ENCODE measurements at places on chromosomes 7 and 10.

DNA sequence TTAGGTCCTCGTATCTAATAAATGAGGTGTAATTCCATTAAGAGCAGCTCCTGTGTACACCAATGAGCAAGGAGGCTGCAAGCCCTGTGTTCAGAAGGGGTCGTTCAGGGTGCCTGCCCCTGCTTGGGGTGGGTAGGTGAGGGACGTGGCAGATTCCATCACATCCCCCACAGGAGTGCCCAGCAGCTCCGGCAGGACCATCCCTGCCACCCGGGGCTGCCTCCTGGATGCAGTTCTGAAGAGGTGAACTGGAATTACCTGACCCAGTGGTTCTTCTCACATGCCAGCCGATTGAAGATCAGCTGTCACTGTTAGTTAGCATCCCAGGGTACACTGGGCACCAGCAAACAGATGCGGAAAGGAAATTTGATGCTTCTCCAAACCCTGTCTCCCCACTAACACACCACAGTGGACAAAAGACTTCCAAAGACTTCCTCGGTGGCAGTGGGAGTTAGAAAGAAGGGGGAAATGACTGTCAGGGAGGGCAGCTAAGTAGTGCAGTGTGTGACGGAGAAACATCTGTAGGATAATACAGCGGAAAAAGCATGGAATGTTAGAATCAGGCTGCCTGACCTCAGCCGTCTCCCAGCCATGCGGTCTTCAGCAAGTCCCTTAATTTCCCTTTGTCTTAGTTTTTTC is 313.6 kb upstream of the ZMIZ1 start:
- DNase-seq, result no peak

DNA sequence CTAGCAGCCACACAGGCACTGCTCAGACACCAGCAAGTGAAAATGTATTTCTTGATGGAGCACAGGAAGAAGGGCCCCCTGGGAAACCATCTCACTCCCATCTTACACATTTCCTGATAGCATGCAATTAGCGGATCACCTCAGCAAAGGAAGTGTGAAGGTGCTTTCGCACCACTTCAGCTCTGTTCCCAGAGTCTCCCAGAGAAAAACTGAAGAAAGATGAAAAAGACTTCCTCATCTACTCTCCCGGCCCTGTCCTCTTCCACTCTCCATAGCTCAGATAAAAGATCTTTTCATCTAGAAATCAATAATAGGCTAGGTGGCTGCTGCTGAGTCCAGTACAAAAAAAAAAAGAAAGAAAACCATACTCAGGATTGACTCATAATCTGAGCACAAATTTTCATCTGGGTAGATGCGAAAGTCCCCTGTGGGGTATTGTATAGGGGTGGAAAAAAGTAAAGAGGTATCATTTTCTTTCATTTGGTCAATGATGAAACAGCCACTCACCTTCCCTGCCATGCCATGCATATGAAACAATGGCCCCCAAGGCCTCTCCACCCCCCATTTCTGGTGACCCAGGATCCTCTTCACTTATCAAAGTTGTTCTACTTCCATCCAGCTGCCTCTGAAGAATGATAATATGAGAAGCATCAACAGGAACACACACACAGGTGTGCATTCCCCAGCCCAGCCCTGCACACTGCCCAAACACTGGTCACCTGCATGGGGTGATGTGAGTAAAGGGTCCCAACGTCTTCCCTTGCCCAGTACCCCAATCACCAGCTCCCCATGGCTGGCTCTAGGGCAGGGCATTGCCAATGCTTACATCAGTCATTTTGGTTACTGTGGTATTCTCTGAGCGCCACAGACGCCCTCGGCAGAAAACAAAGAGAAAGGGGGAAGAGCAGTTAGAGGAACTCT is 48.8 kb upstream of the DGKI start:
- no peak for DNase-seq

- DNase-seq, result no peak
Observed at GRCh38 chr7:142359694-142360279, 101.9 kb upstream of the PRSS58 start.

DNA sequence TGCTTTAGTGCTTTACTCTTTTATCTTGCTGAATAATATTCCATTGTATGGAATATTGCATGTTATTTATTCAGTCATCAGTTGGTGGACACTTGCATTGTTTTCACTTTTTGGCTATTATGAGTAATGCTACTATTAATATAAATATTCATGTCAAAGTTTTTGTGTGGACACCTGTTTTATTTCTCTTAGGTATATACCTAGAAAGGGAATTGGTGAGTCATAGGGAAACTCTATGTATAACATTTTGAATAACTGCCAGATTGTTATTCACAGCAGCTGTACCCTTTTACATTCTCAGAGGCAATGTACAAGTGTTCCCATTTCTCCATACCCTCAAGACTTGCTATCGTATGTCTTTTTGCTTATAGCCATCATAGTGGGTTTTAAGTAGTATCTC is 268.7 kb downstream of the SEMA3A start:
- no peak for DNase-seq

GRCh38 chr7:83065714-83066113 is 97.0 kb downstream of the PCLO start:
- DNase-seq, result no peak

GRCh38 chr7:18119985-18120384 is 92.3 kb upstream of the PRPS1L1 start:
- DNase-seq, result no peak

DNA sequence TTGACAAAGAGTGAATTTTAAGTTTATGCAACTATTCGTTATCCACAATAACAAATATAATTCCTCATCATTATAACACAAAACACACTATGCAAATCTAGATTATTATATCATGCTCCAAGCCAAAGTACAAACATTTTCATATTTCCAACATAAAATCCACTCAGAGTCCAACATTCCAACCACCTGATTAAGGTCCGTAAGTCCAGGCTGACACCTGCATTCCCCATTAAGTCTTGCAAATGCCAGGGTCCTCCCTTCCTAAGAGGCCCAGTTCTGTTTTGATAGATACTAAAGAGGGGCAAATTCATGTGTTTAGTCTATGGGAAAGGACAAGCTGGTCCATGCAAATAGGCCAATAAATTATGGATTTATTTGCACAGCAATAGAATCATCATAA is 206.1 kb downstream of the POU6F2 start:
- no peak for DNase-seq

GRCh38 chr10:95789902-95790301 is 33.9 kb downstream of the ENTPD1 start:
- no peak for DNase-seq

- no peak for DNase-seq
Observed at GRCh38 chr7:115851291-115851690, 179.3 kb downstream of the TFEC start.

DNA sequence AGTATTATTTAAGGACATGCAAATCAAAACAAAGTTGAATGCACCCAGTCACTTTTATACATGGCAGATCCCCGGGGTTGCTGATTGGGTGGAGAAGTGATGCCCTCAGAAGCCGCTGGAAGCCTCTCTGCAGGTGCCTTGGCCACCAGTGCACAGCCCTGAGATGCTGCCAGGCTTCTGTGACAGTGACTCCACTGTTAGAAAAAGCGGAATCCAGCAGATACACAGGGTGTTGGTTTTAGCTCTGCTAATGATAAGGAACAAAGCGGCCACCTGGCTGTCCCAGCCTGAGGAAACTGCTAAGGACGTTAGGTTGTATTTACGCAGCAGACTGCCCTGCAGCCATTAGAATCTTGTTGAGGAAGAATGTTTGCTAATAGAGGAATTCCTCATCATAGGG is 47.5 kb downstream of the JAKMIP3 start:
- no peak for DNase-seq

DNA sequence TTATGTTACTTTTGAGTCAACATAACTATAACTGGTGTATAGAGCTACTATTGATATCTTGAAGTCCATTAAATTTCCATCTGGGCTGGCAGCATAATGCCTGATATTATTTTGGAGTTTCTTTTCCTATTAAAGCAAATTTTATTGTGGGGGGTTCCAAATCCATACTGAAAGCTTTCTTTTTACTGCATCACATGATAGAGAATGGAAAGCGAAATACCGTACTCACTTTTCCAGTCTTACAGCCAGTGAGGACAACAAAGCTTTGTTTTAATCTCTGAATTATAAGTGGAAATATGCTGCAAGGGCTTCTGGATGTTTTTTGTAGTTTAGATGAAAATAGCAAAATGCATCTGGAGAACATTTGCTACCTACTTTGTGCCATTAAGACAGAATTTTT is 477.5 kb upstream of the SEMA3D start:
- DNase-seq, result no peak

GRCh38 chr10:22631646-22632278 is 82.6 kb downstream of the PIP4K2A start:
- no peak for DNase-seq

DNA sequence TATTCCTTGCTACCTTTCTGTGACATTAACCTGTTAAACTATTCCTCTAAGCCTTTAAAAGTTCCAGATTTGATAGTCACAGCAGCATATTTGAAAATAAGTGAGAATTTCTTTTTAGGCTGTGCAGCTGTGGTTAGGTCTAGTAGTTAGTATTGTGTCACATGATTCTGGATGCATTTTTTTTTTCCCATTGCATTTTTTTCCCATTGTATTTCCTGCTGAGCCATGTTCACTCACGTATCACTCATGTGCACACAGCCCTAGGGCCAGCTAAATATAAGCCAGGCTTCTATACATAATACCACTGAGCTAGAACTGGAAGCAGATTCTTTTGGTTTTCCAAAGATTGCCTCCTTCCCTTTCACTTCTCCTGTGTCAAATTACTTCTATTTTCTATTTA is 37.4 kb downstream of the DNAJC9 start:
- peak; percentile 22 for DNase-seq

- DNase-seq, result no peak
Observed at GRCh38 chr10:4130685-4131084, 345.7 kb upstream of the KLF6 start.

DNA sequence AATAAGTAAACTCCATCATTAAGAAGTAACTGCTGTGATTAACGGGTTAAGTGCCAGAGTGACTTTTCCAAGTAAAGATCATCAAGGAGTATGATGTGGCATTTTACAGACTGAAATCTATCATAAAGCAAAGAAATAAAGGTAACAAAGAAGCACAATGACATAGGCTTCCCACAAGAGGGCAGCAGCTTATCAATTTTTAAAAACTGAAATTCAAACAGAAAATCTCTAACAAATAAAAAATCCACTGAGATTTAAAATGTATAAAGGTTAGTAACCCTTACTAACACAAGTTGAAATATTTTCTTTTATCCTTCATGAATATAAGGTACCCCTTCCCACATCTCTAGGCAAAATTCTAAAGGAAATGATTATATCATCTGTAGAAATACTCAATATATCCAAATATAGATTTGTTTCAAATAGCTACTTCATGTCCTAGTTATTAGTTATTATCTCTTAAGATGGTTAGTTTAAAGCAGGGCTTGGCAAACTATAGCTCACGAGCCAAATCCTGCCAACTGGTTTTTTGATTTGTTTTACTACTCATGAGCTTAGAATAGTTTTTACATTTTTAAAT is 29.2 kb downstream of the FAM3C start:
- no peak for DNase-seq

GRCh38 chr10:43219848-43220247 is 47.0 kb downstream of the RASGEF1A start:
- no peak for DNase-seq

- no peak for DNase-seq
Observed at GRCh38 chr7:20191391-20191869, 25.8 kb downstream of the MACC1 start.

- no peak for DNase-seq
Observed at GRCh38 chr7:80682744-80683143, 44.3 kb downstream of the CD36 start.

DNA sequence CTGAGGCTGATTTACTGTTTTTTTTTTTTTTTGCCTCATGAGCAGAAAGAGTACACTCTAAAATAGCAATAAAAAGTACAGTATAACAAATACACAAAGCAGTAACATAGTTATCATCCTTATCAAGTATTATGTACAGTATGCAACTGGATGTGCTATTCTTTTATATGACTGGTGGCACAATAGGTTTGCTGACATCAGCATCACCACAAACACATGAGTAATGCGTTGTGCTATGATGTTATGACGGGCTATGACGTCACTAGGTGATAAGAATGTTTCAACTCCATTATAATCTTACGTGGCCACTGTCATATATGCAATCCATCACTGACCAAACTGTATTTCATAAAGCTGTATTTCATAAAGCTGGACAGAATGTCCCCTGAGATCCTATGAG is 189.2 kb upstream of the GLI3 start:
- no peak for DNase-seq

DNA sequence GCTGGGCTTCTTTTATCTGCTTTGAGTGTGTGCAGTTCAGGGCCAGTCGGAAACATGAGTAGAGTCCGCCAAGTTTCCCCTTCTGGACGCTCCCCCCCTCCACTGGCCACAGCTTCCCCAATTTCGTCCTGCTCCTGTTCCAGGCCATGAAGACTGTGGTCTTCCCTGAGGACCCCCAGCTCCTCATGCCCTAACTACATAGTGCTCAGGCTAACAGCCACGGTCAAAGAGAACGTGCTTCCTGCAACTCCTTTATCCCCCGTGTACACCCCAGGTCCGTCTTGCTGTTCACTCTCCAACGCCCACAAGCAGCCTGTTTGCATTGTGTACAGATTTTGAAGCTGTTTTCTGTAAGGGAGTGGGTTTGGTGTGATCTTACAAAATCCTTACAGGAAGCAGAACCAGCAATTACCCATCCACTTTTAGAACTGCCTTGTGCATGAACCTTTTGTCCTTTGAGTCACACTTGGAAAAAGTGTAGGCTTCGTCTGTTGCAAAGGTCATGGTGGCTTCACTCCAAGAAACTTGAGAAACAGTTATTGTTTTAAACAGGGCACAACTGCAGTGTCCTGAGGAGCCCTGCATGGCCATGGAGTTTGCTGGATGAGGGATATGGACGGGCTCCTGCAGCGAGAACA is 77.0 kb upstream of the FAM20C start:
- no peak for DNase-seq

GRCh38 chr7:45080958-45081669 is 7.7 kb downstream of the NACAD start:
- no peak for DNase-seq

DNA sequence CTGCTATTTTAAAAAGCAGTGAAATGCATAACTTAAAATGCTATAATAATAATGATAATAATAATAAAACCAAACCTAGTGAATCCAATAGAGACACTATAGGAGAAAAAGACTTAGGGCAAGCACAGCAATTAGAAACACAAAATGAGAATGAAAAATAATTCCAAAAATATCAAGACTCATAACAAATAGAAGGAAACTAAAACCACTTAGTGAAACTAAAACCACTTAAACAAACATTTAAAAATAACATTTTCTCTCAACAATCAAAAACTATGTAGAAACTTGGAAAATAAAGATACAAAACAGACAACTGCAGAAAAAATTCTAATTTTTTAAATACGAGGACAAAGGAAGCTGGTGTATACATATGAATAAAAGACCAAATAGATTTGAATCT is 655.2 kb upstream of the NRG3 start:
- DNase-seq, result no peak

- no peak for DNase-seq
Observed at GRCh38 chr7:23469150-23469960, 936 bp downstream of the IGF2BP3 start.

GRCh38 chr10:33716501-33717267 is 382.2 kb upstream of the NRP1 start:
- no peak for DNase-seq

- no peak for DNase-seq
Observed at GRCh38 chr10:125071008-125071407, 89.4 kb downstream of the CTBP2 start.

Data from H54 (cell line).